ENCODE measurements at places on chromosomes 13 and 19. TPM values are rescaled to one million over a fixed set of nuclear protein-coding genes. Genes with fewer than 3 reads are reported as not detected.

Gene PODNL1
- polyA plus RNA-seq, result 0.63 TPM

DNA sequence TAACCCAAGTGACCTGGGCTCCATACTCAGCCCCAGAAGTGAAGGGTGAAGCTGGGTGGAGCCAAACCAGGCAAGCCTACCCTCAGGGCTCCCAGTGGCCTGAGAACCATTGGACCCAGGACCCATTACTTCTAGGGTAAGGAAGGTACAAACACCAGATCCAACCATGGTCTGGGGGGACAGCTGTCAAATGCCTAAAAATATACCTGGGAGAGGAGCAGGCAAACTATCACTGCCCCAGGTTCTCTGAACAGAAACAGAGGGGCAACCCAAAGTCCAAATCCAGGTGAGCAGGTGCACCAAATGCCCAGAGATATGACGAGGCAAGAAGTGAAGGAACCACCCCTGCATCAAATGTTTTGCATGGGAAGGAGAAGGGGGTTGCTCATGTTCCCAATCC lies 6.1 kb upstream of the CEACAM7 start:
- no peaks in the 10 kb centered on the region for H3K4me1 ChIP-seq
- no peak overlapping the region for H3K27ac ChIP-seq
- no peaks in the 10 kb centered on the region for H3K27me3 ChIP-seq
- no peaks in the 10 kb centered on the region for H3K36me3 ChIP-seq

Gene TMEM59L
- not detected for polyA plus RNA-seq

GRCh38 chr13:42539670-42540069 lies 34.3 kb upstream of the TNFSF11 start:
- H3K4me3 ChIP-seq, result no peak overlapping the region
- DNase-seq, result no peak
- H3K4me1 ChIP-seq, result no peaks in the 10 kb centered on the region
- H3K36me3 ChIP-seq, result no peaks in the 10 kb centered on the region
- H3K27me3 ChIP-seq, result no peaks in the 10 kb centered on the region
- H3K27ac ChIP-seq, result no peak overlapping the region

- H3K4me1 ChIP-seq, result peaks cover 2% of the 10 kb centered on the region
- no peaks in the 10 kb centered on the region for H3K36me3 ChIP-seq
- peak; percentile 74 for DNase-seq
- no peaks in the 10 kb centered on the region for H3K27me3 ChIP-seq
- peak overlapping the region; percentile 44 for H3K27ac ChIP-seq
Observed at GRCh38 chr19:13796301-13797057, 1.2 kb downstream of the ZSWIM4 start.

Gene ACER1
- polyA plus RNA-seq, result not detected

- no peak overlapping the region for H3K27ac ChIP-seq
- peak overlapping the region; percentile 85 for H3K4me3 ChIP-seq
- no peaks in the 10 kb centered on the region for H3K36me3 ChIP-seq
- H3K4me1 ChIP-seq, result peaks cover 4% of the 10 kb centered on the region
- DNase-seq, result no peak
- no peaks in the 10 kb centered on the region for H3K27me3 ChIP-seq
Observed at GRCh38 chr13:25286308-25286968, 850 bp downstream of the MTMR6 start.

DNA sequence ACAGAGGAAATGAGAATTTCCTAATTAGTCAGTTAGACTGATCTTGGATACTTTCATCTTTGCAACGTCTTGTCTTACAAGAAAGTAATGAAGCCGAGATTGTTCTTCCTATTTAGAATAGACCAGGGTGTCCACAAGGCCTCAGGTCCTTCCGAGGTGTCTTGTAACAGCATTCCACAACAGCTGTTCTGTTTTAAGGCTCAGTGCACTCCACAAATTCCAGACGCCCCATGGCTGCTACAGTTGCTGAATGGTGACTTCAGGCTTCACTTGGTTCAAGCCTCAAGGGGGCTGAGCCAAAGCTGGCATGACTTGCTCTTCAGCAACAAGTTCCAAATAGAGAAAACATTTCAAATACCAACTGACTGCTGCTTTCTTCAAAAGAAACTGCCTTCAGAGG lies 143.4 kb downstream of the SHISA2 start:
- H3K4me1 ChIP-seq, result no peaks in the 10 kb centered on the region
- DNase-seq, result no peak
- H3K36me3 ChIP-seq, result no peaks in the 10 kb centered on the region
- no peak overlapping the region for H3K4me3 ChIP-seq
- H3K27me3 ChIP-seq, result no peaks in the 10 kb centered on the region
- H3K27ac ChIP-seq, result no peak overlapping the region

DNA sequence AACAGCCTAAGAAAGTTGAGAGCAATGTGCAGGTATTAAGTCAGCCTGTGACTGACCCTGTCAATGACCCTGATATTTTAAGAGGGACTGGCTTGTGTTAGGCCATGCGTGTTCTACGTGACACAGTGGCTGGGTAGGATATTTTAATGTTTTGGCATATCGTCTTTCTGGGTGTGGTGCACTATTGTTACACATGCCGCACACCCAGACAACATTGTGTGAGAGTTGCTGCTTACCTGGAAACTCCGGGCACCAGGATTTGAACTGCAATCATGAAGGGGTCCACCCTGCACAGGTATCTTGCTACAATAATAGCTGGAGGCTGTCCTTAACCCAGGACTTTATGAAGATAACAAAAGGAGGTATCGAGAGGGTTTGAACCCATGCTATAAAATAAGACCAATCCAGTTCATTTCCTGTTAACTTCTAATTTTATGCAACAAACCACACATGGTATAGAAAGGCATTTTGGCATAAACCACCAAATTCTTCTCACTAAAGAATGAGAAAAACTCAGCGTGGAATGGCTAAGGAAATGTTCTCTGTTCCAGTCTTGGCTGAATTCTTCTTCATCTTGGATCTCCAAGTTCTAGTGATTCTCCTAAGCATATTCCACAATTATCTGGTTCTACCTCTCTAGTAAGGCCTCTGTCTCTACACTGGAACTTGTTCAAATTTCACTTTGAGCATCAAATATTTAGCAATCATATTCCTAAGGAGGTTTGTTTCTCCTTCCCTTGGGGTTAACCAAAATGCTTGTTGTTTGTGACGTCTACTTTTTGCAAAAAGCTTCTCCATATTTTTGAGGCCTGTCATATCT lies 38.7 kb upstream of the POMP start:
- H3K27ac ChIP-seq, result no peak overlapping the region
- H3K36me3 ChIP-seq, result no peaks in the 10 kb centered on the region
- H3K4me3 ChIP-seq, result no peak overlapping the region
- no peak for DNase-seq
- H3K27me3 ChIP-seq, result no peaks in the 10 kb centered on the region

DNA sequence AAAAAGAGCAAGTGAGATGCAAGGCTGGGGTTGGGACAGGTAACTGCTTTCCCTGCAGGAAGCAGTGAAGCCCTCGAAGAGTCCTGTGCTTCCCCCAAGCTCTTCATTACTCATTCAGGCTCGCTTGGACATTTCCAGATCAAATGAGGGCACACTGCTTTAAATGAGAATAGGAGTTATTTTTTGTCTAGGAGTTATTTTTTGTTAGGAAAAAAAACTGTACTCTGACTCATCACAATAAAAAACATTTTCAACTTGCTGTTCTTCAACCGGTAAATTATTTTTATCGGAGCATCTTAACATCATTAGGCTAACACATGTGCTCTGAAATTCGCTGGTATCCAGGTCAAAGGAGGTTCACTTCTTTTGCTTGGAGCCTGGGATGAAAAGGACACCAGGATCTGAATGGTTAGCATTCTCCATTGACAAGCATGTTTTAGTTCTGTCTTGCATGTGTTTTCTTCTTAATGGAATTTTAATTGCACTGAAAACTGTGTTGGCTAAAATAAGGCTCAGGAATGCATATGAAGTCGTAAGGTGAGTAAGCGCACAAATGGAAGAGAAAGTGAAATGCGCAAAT lies 80.7 kb upstream of the STK24 start:
- H3K4me1 ChIP-seq, result peaks cover 2% of the 10 kb centered on the region
- H3K27ac ChIP-seq, result no peak overlapping the region
- no peak overlapping the region for H3K4me3 ChIP-seq
- DNase-seq, result no peak
- H3K36me3 ChIP-seq, result no peaks in the 10 kb centered on the region

GRCh38 chr19:44738136-44738535 lies 10.4 kb upstream of the BCL3 start:
- no peak overlapping the region for H3K4me3 ChIP-seq
- peaks cover 9% of the 10 kb centered on the region for H3K4me1 ChIP-seq
- no peaks in the 10 kb centered on the region for H3K27me3 ChIP-seq
- no peak for DNase-seq

Data from ovary (tissue), 10 donors.